ENCODE measurements at places on chromosomes 2 and 18.

DNA sequence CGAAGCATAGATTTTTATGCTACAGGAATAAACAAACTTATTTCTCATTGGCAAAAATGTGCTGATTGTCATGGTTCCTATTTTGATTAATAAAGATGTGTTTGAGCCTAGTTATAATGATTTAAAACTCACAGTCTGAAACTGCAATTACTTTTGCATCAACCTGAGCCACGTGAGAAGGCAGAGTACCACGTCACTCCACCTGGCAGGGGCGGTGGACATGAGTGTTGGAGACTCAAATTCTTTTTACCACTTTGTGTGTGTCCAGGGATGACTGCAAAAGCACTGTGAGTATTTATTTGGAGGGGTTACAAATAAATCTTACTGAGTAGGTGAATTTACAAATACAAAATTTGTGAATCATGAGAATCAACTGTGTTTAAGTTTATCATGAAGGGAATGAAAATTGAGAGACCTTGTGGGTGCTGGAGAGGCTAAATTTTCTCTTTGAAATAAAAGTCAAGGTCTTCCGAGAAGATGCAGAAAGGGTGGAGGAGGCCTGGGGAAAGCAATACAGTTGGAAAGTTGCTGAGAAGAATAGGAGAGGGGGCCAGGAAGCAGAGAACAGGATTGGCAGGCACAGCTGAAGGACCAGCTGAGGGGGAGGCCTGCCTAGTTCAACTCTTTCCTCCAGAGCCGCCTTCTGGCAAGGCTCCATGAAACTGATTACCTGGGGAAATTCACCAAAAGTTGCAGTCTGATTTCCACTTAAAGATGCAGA is 316.4 kb downstream of the MYCN start:
- DNase-seq, result no peak

DNA sequence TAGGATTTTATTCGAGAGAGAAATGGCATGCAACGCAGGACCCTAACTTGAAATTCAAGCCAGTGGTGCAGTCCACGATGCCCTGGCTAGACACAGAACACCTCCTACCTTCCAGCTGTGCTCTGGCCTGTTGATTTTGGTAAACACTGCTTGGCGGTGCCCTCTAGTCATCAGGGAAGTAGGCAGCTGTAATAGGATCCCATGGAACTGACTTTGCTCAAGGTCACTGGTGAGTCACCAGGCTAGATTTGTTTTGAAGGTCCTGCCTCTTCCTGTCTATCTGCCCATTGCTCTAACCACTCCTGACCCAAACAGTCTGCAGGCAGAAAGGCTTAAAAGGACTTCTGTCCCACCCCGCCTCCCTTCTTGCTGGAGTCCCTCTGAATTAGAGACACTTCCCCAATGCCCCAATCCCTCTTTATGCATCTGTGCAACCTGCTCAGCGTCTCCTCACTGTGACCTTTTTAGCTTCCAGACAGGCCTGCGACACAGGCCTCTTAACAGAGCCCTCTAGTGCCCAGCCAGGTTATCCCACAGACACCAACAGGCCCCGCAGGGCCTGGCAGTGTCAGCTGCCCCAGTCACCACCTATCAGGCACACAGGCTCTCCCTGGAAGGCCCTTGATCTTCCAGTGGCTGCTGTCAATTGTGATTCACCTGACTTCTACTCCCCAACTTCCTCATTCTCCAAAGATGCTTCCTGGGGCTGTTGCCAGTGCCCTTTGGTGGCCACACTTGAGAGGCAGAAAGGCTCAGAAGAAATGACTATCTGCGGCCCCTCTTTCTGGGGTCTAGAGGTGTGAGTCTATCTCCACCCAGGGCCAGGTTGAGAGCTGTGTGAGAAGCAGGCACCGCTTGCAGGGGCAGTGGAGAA is 5.2 kb downstream of the TMEM127 start:
- no peak for DNase-seq

DNA sequence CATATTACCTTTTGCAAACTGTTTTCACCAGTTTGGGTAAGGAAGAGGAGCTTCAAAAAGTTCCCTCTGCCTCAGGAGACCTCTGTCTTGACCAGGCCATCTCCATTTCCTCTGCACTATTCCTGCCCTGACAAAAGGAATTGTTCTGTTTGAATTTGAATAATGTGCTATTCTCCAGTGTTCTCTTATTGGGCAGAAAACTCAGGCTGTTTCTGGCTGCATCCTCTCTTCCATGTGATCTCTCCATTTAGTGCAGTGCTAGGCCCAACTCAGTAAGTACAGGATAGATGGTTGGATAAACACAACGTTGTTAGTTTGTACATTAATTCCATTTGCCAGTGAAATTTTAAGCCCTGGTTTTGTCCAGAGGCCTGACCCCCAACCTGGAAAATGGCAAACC is 102.2 kb upstream of the CELF4 start:
- no peak for DNase-seq

DNA sequence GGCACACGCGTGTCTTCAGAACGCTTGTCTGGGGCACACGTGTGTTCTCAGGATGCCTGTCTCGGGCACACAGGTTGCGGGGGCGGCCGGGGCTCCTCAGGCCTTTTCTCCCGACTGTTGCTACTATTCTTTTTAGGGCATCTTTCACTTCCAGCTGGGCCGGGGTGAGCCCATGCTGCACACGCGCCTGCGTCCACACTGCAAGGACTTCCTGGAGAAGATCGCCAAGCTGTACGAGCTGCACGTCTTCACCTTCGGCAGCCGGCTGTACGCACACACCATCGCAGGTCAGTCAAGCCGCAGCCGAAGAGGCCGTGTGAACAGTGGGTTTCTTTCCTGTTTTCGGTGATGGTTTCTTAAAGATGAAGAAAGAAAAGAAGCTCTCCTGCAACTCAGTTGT is 25.0 kb downstream of the CTDP1 start:
- DNase-seq, result no peak

GRCh38 chr2:52970642-52971041 is 797.0 kb upstream of the CHAC2 start:
- DNase-seq, result no peak
